Stimulated activated CD4-positive, alpha-beta T cell treated with anti-CD3 and anti-CD28 coated beads, Interleukin-15, amount 100 ng/mL, for 24 hours (primary cell): ENCODE measurements at places on chromosomes 6 and 20.

GRCh38 chr6:63573076-63573898 is 1.0 kb downstream of the LOC128125822 start:
- peak; percentile 76 for DNase-seq

DNA sequence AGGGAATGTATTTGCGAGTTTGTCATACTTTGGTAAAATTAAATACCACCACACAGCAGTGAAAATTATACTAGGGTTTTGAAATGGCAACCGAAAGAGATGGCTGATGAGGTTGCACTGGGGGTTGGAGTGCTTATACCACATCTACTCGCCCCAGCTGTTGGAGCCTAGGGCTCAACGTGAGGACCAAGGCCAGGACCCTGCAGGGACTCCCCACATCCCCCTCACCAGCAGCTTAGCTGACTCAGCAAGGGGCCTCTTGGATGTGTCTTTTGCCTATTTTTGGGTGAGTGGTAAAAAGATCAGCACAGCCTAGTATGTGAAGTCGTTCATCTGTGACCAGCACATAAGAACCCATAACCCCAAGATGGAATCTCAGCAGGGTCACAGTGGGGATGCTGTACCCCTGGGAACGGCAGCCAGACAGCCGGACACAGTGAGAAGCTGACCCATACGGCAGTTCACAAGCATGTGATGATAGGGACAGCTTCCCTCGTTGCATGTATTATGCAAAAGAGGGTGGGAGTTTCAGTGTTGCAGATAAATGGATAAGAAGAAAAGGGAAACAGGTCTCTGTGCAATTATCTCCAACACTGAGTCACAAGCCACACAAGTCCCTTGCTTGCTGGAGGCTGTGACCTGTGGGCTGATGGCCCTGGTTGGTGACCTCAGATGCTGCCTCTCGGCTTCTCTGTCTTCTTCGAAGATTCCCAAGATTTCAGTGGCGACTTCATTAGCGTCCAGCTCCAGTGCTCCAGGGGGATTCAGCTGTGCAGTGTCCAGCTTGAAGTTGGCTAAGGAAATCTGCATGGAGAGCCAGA is 20.9 kb upstream of the SPO11 start:
- no peak for DNase-seq

DNA sequence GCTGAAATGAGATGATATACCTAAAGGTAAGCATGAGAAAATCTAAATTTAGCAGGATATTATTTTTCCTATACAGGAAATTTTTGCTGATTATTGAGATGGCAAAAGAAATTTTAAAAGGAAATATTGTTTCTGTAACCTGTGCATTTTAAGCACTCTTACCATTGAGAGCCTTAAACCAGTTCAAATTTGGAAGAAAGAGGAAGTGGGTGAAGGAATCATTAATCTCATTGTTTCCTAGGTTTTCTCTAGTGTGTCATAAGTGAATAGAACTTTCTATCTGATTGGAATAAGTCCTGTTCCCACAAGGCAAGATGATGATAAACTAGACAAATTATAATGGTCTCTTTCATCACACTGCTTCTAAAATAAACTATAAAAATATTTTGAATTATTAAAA is 22.4 kb upstream of the FKBP1C start:
- DNase-seq: no peak

DNA sequence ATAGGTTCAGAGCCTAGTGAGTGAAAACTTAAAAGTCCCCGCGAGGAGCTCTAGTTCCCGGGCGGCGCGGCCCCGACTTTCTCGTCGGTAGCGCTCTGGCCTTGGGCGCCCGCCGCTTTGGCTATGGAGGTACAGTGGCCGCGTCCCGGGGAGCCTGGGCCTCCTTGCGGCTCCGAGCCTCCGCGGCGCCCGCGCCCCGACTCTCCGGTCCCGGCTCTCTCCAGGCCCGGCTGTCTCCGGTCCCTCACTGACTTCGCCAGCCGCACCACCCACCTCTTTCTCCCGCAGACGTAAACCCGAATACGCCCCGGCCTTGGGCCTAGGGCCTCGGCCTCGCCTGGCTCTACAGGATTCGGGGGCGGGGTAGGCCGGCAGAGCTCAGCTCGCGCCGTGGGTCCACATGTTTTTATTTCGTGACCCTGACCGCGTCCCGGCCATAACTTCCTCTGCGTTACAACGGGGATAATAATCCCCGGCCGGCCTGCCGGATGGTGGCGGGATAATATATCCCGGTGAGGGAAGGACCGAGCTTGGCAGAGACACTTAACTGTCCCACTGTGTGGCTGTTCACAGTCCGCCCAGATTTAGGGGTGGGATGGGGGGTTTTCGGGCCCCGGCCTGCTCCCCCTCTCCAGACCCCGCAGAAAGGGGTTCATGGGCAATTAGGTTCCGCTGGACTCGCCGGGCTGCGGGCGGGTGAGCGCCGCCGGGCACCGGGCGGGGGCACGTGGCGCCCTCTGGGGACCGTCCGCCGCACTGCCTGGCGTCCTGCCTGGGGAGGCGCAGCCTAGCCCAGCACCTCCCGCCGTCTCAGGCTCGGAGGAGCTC is 10.0 kb upstream of the TBX18 start:
- DNase-seq: peak; percentile 42

DNA sequence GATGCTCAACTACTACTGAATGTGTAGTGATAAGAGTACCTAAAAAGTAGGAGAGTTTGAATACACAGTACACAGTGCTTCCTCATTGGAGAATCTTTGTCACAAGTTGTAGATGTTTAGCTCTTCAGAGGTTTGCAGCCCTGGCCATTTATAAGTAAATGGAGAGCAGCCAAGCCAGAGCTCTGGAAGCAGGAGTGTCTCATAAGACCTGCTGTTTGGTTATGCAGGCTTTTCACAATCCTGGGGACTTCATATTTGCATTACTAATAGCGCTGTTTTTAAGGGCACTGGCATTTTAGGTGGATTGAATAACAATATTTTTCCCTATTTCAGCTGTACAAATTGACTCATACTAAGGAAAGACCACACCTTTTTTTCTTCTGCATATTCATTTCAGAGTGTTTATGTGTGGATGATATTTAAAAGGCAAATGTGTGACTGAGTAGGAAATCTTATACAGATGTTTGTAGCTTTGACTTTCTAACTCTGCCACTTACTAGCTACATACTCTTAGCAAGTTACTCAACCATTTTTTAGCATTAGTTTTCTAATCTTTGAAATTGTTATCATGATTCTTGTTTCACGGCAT is 730.5 kb upstream of the MAP3K7 start:
- no peak for DNase-seq

- DNase-seq: no peak
Measured at GRCh38 chr20:64100946-64101688, 6.2 kb downstream of the NPBWR2 start.

- no peak for DNase-seq
Measured at GRCh38 chr20:4555188-4555890, 166.4 kb upstream of the PRND start.
